ENCODE measurements at places on chromosomes 7 and 10. TPM values are rescaled to one million over a fixed set of nuclear protein-coding genes. Genes with fewer than 3 reads are reported as not detected.

The SUGCT gene
- 7.8 TPM for total RNA-seq

The FBH1 gene
- total RNA-seq, result 59.6 TPM

The SLC13A4 gene
- total RNA-seq, result 0.28 TPM

- no peaks in the 10 kb centered on the region for H3K4me1 ChIP-seq
- no peak overlapping the region for H3K27ac ChIP-seq
- H3K27me3 ChIP-seq, result no peaks in the 10 kb centered on the region
- H3K36me3 ChIP-seq, result no peaks in the 10 kb centered on the region
These were observed 73.6 kb downstream of the ABCA13 start for GRCh38 chr7:48244864-48245271.

GRCh38 chr7:108515013-108515412 is 10.9 kb downstream of the PNPLA8 start:
- H3K4me1 ChIP-seq, result peaks cover 4% of the 10 kb centered on the region
- no peak for DNase-seq
- H3K4me3 ChIP-seq, result no peak overlapping the region
- no peaks in the 10 kb centered on the region for H3K27me3 ChIP-seq
- peaks cover 6% of the 10 kb centered on the region for H3K36me3 ChIP-seq

DNA sequence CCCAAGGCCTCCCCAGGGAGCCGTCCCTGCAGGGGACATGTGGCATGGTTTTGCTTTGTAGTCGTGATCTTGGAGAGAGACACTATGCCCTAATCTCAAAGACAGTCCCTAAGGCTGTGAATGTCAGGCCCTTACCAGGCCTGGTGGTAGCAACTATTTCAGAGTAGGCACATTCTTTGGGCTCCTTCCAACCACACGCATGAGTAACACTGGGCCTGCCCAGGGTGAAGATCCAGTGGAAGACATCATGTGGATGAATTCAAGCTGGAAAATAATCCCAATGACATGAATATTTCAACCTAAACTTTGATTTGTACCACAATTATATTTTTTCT is 39.5 kb upstream of the INSIG1 start:
- no peak overlapping the region for H3K27ac ChIP-seq
- H3K27me3 ChIP-seq, result no peaks in the 10 kb centered on the region
- no peaks in the 10 kb centered on the region for H3K4me1 ChIP-seq
- H3K36me3 ChIP-seq, result no peaks in the 10 kb centered on the region
- H3K4me3 ChIP-seq, result no peak overlapping the region

DNA sequence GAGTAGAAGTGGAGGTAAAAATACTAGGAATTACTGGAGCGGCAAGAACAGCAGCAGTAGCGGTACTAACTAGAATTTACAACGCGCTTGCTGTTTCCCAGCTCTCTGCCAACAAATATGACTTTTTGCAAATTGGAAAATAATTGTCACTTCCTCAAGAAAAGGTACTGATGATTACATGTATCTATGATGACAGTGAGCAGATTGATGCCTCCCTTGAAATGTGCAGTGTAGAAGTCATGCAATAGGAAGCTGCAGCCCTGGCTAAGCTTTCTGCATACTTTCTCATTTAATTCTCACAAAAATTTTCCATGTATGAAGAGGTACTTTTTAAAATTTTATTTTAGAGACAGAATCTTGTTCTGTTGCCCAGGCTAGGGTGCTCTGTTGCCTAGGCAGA is 49.9 kb downstream of the ANK3 start:
- H3K36me3 ChIP-seq, result no peaks in the 10 kb centered on the region
- no peaks in the 10 kb centered on the region for H3K27me3 ChIP-seq
- H3K27ac ChIP-seq, result no peak overlapping the region
- no peak overlapping the region for H3K4me3 ChIP-seq

DNA sequence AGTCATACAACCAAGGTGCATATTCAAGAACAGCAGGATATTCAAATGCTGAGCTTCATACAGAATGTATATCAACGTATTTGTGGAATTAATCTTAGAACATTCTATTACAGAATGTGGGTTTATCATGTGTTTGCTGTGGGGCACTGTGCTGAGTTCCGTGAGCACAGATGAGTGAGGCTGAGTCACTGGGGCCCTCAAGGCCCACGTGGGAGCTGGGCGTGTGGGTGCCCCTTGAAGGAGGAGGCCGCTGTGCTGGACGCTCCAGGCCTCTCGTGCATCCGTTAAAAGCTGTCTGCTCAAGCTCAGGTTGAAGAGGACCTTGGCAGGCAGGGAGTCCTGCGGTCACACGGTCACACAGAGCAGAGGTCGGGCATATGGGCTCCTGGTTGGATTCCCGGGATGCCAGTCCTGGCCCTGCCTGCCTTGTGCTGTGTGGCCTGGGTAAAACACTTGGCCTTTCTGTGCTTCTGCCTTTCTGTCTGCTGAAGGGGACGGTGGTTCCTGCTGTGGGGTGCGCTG is 70.1 kb downstream of the GLRX3 start:
- no peaks in the 10 kb centered on the region for H3K27me3 ChIP-seq
- no peaks in the 10 kb centered on the region for H3K36me3 ChIP-seq
- H3K4me1 ChIP-seq, result no peaks in the 10 kb centered on the region
- H3K27ac ChIP-seq, result no peak overlapping the region
- DNase-seq, result no peak
- no peak overlapping the region for H3K4me3 ChIP-seq

DNA sequence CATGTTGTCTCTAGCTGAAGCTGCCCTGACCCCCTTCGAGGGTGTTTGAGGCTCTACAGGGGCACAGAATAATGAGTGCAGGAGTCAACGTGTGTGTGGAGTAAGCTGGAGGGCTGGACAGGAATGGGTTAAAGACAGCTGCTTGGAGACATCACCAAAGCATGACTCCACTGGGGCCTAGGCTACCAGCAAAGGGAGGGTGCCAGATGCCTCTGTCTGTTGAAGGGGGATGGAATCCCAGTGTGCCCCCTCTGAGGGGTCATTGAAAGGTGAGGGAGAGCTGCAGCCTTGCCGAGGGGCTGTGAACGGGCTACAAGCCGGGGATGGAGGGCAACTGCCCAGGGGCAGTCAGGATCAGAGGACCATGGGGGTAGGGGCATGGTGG is 51.7 kb upstream of the PODXL start:
- no peak overlapping the region for H3K27ac ChIP-seq
- H3K27me3 ChIP-seq, result no peaks in the 10 kb centered on the region
- peaks cover 54% of the 10 kb centered on the region for H3K4me1 ChIP-seq
- DNase-seq, result peak; percentile 30
- H3K4me3 ChIP-seq, result no peak overlapping the region
